GM12878 (cell line): ENCODE measurements at places on chromosomes 7 and 10.
A peak's percentile ranks its signal among the peaks of the same experiment; 100 is the strongest.

- no peaks in the 10 kb centered on the region for H3K27me3 ChIP-seq
- H3K36me3 ChIP-seq = no peaks in the 10 kb centered on the region
- DNase-seq = no peak
- H3K4me3 ChIP-seq = peak overlapping the region; percentile 80
- H3K27ac ChIP-seq = peak overlapping the region; percentile 61
Measured at GRCh38 chr7:158827411-158828132, 1.7 kb downstream of the ESYT2 start.

- H3K27ac ChIP-seq = no peak overlapping the region
- DNase-seq = no peak
- H3K4me3 ChIP-seq = no peak overlapping the region
- H3K4me1 ChIP-seq = no peaks in the 10 kb centered on the region
- no peaks in the 10 kb centered on the region for H3K27me3 ChIP-seq
Measured at GRCh38 chr7:129767120-129768015, 155.8 kb downstream of the NRF1 start.

GRCh38 chr10:1664333-1664964 is 72.9 kb downstream of the ADARB2 start:
- no peak overlapping the region for H3K4me3 ChIP-seq

DNA sequence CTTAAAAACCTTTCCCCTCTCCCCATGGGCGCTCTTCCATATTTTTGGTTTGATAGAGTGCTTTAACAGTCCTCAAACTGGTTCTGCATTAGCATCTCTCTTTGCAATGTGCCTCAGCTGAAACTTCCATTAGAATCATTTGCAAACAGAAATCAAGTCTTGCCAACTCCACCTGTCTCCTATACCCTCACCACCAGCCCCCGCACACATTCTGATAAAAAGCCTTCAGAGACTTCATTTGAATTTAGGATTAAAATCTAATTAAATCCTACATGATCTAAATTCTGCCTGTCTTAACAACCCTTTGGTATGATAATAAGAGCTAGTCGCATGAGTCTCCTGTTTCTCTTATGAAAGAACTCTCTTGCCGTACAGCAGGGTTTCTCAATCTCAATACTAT is 384.9 kb upstream of the ETV1 start:
- H3K27me3 ChIP-seq = no peaks in the 10 kb centered on the region
- H3K36me3 ChIP-seq = no peaks in the 10 kb centered on the region
- no peak for DNase-seq
- no peaks in the 10 kb centered on the region for H3K4me1 ChIP-seq
- H3K4me3 ChIP-seq = no peak overlapping the region
- no peak overlapping the region for H3K27ac ChIP-seq

DNA sequence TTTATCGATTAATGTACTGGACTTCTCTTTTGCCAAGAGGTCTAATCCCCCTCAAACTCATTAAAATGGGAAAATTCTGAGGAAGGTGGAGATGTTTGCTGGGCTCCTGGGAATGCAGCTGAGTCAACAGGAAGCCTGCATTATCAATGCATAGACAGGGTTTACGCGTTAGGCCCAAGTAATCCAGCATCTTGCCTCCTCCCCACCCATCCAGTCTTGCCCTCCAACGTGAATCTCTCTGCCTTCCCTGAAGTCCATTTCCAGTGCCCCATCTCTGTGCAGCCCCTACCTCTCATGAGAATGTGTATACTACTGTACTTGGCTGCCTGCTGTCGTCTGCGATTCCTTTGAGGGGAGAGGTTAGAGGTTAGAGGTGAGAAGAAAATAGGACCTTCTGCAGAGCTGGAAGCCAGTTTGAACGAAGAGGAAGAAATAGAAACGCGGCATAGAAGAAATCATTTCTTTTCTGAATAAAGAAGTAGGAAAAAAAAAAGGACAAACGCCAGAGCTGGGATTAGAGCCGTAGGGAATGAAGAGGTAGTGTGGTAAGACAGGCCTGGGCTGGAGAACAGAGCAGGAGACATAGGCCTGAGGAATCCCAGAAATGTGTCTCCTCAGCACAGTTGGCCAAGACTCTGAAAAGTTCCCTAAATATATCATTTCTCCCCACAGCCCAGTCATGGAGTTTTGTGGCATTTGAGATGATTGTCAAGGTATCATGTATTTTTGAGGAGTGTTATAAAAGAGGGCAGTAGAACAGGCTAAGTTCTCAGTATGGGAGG is 75.6 kb downstream of the MYOF start:
- H3K4me3 ChIP-seq = no peak overlapping the region
- H3K4me1 ChIP-seq = no peaks in the 10 kb centered on the region
- no peaks in the 10 kb centered on the region for H3K36me3 ChIP-seq
- H3K27me3 ChIP-seq = peaks cover 3% of the 10 kb centered on the region; the same call in 1 of the 2 replicates
- H3K27ac ChIP-seq = no peak overlapping the region
- no peak for DNase-seq

DNA sequence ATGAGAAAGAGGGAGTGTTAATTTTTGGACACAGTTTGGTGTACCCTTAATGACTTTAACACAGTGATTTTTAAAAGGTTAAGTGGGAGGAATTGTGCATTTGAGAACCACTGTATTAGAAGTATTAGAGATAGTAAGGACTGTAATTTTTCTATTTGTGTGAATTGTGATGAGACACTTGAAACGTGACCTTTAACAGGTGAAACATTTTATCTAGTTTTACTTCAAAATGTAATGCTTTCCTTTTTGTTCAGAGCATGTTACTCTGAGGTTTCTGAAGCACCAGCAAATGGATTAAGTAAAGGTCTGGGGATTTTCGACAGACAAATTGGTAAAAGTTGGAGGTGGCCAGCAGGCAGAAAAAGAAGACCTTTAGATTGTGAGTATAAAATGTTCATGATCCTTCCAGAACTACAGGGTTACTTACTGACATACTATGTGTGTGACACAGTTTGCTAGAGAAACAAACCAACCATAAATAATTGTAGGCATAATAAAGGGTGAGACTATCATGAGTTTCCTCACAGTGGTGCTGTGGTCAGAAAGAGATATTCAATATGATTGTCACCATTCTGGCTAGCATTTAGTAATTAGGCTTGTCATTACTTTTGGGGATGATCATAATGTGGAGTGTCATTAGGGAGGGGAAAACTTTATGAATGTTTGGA is 26.1 kb downstream of the LCOR start:
- peak overlapping the region; percentile 42 for H3K27ac ChIP-seq
- DNase-seq = no peak
- no peaks in the 10 kb centered on the region for H3K27me3 ChIP-seq
- H3K4me3 ChIP-seq = no peak overlapping the region

DNA sequence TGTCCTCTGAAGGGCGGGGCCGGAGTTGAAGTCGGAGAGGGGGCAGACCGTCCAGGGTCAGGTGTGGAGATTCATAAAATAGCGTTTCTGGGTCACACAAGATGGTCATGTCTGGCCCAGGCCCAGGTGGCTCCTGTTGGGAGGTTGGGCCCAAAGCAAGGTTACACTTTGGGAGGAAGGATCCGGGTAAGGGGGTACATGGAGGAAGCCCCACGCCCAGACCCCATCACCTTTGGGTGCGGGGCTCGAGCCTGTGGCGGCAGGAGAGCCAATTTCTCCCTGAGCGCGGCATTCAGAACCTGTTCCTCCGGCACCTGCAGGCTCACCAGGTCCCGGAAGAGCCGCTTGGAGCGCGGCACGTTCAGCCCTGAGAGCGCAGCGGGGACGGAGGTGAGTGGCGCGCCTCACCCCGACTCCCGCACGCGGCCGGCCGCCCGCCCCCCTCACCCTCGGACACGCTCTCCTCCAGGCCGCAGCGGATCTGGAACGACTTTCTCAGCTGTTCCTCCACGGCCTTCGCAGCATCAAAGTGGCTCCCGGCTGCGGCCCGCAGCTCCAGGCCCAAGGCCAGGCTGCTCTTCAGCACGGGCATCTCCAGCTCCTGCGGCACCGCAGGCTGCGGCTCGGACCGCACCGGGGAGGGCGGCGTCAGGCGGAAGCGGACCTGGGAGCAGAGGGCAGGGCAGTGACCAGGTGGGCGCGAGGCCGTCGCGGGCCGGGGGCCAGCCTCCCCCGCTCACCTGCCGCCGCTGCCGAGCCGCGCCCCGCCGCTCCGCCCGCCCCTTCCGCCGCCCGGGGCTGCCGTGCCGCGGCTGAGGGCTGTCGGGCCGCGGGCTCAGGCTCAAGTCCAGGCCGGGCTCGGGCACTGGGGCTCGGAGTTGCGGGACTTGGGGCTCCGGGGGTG is 644 bp downstream of the PPP1R35 start:
- peaks cover 24% of the 10 kb centered on the region for H3K4me1 ChIP-seq
- no peak for DNase-seq
- H3K27me3 ChIP-seq = no peaks in the 10 kb centered on the region
- peak overlapping the region; percentile 92 for H3K27ac ChIP-seq
- peak overlapping the region; percentile 91 for H3K4me3 ChIP-seq

DNA sequence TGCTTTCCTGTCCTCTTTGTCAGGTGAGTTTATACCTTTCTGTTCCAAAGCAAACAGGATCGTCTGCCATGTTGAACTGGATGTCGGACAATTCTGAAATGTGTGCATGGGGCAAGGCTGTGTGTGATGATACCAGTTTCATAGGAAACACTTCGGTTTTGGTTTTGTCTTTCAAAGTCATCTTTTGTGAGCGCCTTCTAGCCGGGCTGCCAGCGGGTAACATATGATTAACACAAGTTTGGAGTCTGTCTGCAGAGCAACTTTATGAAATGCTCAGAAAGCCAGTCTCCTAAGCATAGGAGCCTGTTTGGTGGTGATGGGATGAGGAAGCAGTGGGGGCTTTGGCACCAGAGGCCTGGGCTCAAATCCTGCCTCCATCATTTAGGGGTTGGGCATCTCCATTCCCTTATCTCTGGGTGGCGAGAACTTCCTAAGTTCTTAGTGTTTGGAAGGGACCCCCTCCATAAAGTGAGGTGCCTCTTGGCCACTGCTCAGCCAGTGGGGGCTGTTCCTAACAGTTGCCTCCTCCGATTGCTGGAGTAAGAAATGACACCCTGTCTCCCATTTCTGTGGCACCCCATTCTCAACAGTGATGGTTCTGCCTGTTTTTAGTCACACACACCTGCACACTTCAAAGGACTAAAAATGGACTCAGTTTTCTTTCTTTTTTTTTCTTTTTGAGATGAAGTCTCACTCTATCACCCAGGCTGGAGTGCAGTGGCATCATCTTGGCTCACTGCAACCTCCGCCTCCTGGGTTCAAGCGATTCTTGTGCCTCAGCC is 36.8 kb downstream of the CUX1 start:
- H3K27ac ChIP-seq = no peak overlapping the region
- H3K4me1 ChIP-seq = peaks cover 37% of the 10 kb centered on the region
- no peak overlapping the region for H3K4me3 ChIP-seq
- no peaks in the 10 kb centered on the region for H3K27me3 ChIP-seq

- peaks cover 53% of the 10 kb centered on the region for H3K4me1 ChIP-seq
- no peak overlapping the region for H3K27ac ChIP-seq
- peaks cover 13% of the 10 kb centered on the region for H3K36me3 ChIP-seq
- H3K27me3 ChIP-seq = no peaks in the 10 kb centered on the region
- H3K4me3 ChIP-seq = no peak overlapping the region
- no peak for DNase-seq
Measured at GRCh38 chr10:124686707-124687376, 57.3 kb downstream of the FAM53B start.

GRCh38 chr7:132643302-132643701 is 67.0 kb upstream of the PLXNA4 start:
- no peak for DNase-seq
- H3K4me3 ChIP-seq = no peak overlapping the region
- H3K36me3 ChIP-seq = no peaks in the 10 kb centered on the region
- H3K4me1 ChIP-seq = no peaks in the 10 kb centered on the region

DNA sequence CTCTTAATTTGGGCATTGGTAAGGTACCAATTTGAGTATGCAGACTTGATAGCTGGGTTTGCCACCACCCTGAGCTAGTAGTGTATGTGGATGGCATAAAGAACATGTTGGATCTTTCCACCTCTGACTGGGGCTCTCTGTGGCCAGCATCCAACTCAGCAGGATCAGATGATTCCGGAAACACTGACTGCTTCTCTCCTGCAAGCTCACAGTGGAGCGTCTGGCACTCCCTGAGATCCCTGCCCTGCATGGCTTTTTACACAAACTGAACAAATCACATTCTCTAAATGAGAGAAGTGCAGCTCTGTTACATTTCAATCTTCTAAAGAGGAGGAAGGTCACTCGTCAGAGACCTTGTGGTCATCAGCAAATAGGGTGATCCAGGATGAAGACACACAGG is 1057.5 kb downstream of the NRG3 start:
- H3K27ac ChIP-seq = no peak overlapping the region
- H3K36me3 ChIP-seq = no peaks in the 10 kb centered on the region
- H3K27me3 ChIP-seq = no peaks in the 10 kb centered on the region
- H3K4me1 ChIP-seq = no peaks in the 10 kb centered on the region
- DNase-seq = no peak

DNA sequence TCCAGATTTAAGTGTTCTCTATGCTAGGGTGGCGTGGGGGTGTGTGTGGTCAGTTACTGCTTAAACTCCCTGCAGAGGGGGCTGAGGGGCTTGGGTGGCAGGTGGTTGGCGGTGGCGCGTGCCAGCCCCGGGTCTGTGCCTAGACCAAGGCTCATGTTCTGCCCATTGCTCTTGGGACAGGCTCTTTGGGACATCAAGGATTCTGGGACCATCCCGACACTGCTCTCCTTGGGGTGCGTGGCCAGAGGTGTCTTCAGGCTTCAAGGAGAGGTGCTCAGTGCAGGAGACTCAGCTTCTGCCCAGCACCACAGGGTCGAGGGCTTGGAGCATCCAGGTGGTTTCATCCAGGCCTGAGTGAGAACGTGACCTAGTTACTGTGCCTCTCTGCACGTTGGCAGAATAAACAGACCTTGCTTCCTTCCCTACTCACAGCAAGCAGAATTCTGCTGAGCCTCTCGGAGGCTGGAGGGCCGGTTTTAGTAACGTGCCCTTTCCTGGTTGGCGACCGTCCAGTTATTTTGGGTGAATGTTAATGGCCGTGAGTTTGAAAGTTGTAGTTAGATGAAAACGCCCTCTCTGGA is 39.9 kb downstream of the CAMK1D start:
- peaks cover 5% of the 10 kb centered on the region for H3K4me1 ChIP-seq
- no peak for DNase-seq
- H3K36me3 ChIP-seq = no peaks in the 10 kb centered on the region
- no peak overlapping the region for H3K4me3 ChIP-seq
- no peak overlapping the region for H3K27ac ChIP-seq
- no peaks in the 10 kb centered on the region for H3K27me3 ChIP-seq

DNA sequence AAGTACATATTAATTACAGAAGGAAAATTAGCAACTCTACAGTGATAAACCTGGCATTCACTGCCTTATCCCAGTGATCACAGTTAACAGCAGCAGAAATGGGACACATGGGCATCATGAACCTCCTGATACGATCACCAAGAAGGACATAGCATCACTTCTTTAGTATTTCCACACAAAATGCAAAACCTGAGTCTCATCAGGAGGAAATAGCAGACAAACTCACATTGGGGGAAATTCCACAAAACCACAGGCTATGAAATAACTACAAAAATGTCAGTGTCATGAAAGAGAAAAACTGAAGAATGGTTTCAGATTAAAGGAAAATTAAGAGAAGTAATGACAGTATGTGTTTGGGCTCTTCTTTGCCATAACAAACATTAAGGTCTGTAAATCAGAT is 12.0 kb upstream of the PURB start:
- no peak for DNase-seq
- H3K4me1 ChIP-seq = no peaks in the 10 kb centered on the region
- no peaks in the 10 kb centered on the region for H3K27me3 ChIP-seq
- H3K27ac ChIP-seq = no peak overlapping the region
- H3K4me3 ChIP-seq = no peak overlapping the region
